Activated CD4-positive, CD25-positive, alpha-beta regulatory T cell treated with anti-CD3 and anti-CD28 coated beads, Interleukin-2, amount 50 U/mL, for 72 hours (primary cell): ENCODE measurements at places on chromosomes 16 and 17.
A peak's percentile ranks its signal among the peaks of the same experiment; 100 is the strongest.

GRCh38 chr17:72723711-72724110, 368.8 kb downstream of the SLC39A11 start:
- DNase-seq, result no peak

DNA sequence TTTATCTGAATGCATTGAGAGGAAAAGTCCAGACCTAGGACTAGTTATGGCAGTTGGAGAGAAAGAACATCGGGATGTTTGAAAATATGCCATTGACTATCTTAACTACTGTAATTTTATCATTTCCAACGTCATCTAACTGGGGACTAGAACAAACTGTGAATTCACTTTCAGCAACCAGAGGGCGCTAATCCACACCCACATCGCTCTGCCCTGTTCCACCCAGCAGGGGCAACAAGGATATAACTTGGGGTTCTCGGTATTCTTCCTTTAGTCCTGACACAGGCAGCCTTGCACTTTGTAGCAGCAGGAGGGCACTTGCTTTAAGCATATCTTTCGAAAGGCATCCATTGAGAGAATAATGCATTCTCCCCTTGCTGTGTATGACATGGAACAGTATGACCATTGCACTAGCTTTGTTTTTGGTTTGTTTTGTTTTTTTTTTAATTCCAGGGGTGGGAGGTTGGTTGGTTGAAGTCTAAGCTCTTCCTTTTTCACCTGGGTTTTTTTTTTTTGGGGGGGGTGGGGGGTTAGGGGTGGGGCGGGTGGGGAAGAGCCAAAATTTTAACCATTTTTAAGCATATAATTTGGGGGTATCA, 31.5 kb downstream of the SIAH1 start:
- peak; percentile 50 for DNase-seq

GRCh38 chr16:18979936-18980335, 3.8 kb upstream of the TMC7 start:
- no peak for DNase-seq

- no peak for DNase-seq
These were observed 178.0 kb downstream of the RPTOR start for GRCh38 chr17:80722661-80723060.

GRCh38 chr17:57404073-57404472, 147.8 kb downstream of the MSI2 start:
- no peak for DNase-seq

DNA sequence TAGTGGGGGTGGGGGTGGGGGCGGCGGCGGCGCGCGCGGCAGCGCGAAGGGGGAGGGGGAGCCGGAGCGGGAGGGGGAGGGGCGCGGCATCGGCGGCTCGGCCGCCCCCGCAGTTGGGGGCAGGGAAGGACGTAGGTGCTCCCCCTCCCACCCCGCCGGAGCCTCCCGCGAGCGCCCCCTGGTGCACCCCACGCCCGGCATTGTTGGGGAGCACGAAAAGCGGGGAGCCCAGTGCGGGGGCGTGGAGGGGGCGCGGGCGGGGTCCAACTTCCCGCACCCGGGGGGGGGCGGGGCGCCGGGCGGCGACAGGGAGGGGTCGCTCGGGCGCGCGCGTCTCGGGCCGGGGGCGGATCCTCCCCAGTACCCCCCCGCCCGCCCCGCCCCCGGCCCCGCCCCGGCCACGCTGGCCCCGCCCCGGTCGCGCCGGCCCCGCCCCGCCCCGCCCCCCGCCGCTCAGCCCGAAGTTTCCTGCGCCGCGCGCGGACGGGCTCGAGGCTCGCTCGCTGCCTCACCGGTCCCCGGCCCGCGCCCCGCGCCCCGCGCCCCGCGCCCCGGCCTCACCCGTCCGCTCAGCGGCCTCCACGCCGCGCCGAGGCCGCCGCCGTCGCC, at the start of gene CACNA1H:
CACNA1H (plus strand) TSS at position 456 of the 609 bp plus-strand sequence. CDS start 632 bp downstream, outside the sequence.
- peak; percentile 43 for DNase-seq

- DNase-seq, result no peak
These were observed 1011.6 kb downstream of the KCNJ18 start for GRCh38 chr17:22703786-22704441.

GRCh38 chr17:68418876-68419275, 38.4 kb downstream of the WIPI1 start:
- no peak for DNase-seq

DNA sequence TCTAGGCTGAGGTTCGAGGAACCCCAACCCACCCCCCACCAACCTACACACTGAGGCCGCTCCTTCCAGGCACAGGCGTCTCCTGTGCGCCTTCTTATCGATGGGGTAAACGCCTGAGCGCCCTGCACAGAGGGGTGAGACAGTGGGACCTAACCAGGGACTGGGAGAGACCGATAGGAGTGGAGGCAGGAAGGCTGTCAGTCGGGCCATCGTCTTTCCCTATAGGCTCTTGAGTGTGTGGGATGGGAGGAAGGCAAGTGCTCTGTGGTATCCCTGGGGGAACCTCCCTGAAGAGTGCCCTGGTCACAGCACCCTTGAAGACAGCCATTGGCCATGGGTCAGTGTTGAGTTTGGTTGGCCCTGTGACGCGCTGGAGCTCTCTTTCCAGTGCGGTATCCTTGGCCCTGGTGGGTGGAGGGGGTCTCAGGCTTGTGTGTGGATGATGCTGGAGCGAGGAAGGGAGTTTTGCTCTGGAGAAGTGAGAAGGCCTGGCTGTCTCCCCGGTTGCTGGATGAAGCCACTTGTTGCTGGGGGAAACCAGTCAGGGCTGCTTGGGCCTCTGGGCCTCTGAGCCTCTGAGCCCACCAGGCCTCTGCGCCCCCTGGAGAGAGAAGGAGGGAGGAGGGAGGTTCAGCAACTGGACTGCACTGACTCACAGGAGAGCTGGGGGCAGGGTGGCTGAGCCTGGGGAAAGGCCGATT, 1.7 kb downstream of the GPRC5C start:
- DNase-seq, result no peak

DNA sequence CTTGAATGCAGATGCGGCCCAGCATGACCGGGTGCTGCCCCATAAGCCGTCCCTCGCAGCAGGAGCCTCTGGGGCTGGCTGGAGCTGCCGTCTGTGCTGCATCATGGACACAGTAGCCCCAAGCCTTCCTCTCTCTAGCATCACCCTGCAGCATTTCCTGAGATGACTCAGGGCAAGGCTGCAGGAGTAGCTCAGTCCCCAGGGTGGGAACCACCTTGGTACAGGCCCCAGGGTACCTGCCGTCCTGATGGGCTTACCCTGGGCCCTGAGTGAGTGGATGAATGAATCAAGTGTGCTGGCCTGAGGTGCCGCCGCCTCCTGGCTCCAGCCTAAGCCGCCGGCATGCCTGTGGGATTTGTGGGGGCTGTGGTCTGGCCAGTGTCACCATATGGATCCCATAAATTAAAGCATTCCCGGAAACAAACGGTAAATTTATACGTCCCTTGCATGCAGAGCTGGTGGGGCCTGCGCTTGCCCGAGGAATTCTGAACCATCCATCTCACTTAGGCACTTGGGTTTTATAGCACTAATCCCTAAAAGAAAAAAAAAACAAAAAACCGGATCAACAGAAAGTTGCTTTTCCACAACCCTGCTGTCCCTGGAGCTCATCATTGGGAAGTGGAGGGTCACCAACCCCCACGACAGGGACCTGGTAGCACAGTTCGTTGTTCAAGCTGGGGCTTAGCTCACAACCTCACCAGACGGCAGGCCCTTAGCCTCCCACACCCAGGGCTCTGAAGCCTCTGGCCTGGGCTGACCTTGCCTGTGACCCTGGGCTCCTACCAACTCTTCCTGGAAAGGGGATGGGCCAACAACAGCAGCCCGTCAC, 242.6 kb upstream of the CIBAR2 start:
- no peak for DNase-seq

DNA sequence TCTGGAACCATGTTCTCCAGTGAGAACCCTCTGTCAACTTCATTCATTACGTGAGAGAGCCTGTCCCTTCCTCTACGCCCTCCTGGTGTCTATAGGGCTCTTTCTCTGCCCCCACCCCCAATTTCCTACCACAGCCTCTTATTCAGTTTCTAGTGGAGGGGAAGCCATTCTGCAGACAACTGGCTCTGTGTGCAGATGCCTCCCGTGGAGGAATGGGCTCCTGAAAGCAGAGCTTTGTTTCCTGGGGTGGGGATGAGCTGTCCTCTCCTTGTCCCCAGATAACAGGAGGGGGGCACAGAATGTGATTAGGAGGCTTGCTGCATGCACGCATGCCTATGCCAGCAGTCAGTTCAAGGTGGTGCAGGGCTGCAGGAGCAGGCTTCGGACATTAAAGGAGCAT, 31.6 kb downstream of the MMP15 start:
- DNase-seq, result no peak

DNA sequence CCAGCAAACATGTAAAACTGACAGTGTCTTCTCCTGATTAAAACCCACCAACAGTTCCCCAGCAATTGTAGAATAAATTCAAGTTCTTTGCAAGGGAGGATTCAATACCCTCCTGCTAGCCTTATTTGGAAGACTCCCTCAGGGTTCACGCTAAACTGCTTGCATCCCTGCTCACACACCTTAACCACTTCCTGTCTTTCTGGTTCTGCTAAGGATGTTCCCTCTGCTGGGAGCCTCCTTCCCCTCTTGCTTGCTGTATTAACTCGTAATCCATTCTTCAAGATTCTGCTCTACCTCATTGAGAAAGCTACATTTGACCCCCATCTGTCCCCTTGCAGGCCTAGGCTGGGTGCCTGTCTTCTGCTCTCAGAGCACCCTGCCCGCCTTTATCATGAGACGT, 2.3 kb upstream of the SHISA6 start:
- no peak for DNase-seq

GRCh38 chr17:65656390-65657250, 95.2 kb upstream of the AXIN2 start:
- DNase-seq, result no peak

GRCh38 chr16:20879175-20880040, 20.8 kb downstream of the DCUN1D3 start:
- no peak for DNase-seq

GRCh38 chr17:42233156-42233555, 38.9 kb upstream of the GHDC start:
- DNase-seq, result no peak

- no peak for DNase-seq
These were observed 4.8 kb upstream of the PSMD3 start for GRCh38 chr17:39975801-39976200.

DNA sequence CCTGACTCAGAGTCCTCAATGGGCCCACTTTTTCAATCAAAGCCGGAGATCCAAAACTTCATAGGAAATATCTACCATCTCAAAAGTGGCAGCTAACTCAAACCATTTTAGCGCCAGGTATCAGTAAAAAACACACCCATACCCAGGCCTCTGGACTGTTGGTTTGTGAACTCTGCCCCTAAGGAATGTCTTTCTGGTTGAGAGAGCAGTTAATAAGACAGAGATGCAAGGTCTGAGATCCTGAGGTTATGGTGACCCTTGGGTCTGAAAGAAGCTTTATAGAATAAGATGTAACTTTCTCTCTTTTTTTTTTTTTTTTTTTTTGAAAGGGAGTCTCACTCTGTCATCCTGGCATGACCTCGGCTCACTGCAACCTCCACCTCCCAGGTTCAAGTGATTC, 350.5 kb downstream of the SOX9 start:
- DNase-seq, result no peak

DNA sequence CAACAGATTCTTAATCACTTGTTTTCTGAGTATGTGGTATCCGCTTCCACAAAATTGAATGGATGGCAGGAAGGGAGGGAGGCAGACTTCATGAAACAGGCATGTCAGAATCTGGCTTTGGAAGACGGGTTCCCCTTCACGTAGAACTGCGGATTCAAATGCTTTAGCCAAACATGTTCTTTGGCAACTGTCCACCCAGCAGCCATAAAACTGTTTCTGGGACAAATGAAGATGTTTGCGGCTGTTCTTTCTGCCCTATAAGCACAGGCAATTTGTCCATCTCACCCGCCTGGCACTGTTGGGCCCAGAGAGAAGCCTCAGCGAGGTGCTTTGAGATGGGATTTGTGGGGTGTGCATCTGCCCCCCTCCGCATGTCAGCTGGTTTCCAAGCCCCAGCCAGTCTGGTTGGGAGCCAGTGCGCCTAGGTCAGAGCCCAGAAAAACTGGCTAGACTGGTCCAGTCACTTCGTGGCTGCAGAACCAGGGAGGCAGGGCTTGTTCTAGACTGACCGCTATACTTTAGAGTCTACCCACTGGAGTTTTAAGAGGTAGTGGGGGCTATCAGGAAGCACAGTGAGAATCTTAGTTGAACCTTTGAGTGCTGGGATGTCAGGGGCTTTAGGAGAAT, 6.3 kb downstream of the CRHR1 start:
- DNase-seq, result no peak

DNA sequence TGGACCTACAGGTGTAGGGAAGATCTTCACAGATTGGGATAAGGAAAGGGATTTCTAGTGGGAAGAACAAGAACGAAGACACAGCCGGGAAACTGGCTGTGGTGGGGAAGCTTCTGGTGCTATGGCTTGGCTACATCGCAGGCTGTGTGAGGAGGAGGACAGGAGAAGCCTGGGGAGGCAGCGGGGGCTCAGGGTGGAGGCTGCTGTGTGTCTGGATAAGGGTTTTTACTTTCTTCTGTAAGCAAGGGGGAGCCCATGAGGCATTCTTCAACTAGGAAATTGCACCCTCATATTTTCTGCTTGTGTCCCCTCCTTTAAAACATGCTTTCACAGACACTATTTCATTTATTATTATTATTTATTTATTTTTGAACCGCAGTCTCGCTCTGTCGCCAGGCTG, 2.9 kb upstream of the RHBDF2 start:
- DNase-seq, result no peak

DNA sequence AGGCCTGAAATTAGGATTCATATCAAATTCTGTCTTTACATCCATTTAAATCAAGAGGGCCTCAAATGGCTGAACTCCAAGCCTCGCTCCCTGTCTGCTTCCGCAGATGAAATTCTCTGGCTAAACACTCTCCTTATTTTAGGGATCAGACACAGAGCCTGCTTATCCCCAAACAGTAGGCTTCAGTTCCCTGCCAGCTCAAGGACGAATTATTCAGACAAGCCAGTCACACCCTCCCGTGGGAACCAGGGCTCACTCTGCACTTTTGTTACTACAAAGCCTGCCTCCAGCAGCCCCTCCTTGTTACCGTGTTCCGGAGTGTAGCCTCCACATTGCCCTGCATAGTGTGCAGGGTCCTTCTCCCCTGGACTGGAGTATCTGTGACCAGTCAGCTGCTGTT, 46.6 kb upstream of the LCMT1 start:
- DNase-seq, result no peak

GRCh38 chr17:44023545-44024270, 8.9 kb upstream of the TMEM101 start:
- no peak for DNase-seq

GRCh38 chr16:82979406-82980111, 352.8 kb downstream of the CDH13 start:
- DNase-seq, result no peak
